ENCODE measurements at places on chromosomes 4 and X.

- DNase-seq: no peak
These were observed 115.0 kb upstream of the HS3ST1 start for GRCh38 chr4:11543706-11544105.

GRCh38 chr4:6264225-6264540, 5.5 kb upstream of the WFS1 start:
- DNase-seq: no peak

DNA sequence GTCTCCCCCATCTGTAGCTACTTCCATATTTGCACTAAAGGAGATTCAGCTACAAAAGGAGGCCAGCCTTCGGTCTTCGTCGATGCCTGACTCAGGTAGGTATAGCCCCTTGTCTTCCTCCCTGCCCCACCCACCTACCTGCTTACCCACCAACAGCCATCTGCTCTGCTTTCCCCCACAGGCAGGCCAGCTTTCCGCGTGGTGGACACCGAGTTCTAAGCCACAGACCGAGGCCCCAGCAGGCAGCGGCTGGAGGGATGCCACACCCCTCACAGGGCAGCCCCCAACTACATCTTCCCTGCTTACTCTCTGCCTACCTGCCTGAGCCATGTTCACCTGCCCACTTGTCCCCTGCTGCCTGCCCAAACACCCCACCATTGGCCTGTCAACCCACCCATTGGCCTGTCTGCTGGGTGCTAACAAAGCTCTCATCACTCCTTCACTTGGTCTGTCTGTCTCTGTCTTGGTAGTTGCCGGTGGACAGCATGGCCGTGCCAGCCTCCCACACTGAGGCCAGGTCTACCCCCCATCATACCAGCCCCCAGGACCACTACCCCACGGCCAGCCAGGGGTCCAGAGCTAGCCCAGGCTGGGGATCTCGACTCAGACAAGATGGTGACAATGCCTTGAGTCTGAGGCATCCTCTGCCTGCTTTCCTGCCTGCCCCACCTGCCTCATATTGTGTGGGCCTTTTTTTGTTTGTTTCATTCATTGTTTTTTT, 4.1 kb upstream of the USP11 start:
- DNase-seq: no peak

- DNase-seq: no peak
These were observed 374.2 kb downstream of the SH2D1A start for GRCh38 chrX:124720532-124720931.

DNA sequence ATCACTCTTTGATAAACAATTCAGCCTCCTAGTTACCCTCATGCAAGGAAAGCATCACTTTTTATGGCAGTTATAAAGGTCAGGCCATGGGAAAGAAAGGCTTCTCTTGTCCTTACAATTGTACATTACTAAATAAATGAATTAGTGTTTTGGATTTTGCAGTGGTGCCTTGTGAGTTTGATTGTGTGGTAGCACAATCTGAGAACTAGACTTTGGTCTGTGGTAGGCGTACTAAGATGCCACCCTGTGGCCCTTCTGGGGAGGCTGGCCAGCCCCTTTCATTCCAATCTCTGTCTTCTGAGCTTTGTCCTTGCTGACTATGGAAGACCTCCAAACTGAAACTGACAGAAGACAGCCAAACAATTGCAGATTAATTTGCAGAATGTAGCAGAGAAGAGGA, 14.6 kb upstream of the HNRNPD start:
- no peak for DNase-seq

GRCh38 chr4:57042711-57043169, 64.0 kb downstream of the POLR2B start:
- no peak for DNase-seq

DNA sequence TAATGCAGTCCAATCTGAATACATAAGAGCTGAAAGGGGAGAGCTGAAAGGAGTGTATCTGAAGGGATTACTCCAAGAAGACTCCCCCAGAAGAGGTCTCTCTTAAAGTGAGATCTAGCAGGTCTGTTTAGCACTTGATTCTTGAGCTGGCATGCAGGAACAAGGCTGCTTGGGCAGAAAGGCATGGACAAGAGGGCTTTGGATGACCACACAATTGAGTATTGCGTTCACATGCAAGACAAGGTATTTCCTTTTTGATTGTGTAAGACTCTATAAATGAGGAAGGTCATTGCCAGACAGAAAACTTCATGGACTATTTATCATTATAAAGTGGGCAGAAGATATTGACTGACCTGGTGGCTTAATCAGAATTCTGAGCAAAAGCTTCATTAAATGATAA, 145.5 kb upstream of the AFF2 start:
- DNase-seq: no peak

DNA sequence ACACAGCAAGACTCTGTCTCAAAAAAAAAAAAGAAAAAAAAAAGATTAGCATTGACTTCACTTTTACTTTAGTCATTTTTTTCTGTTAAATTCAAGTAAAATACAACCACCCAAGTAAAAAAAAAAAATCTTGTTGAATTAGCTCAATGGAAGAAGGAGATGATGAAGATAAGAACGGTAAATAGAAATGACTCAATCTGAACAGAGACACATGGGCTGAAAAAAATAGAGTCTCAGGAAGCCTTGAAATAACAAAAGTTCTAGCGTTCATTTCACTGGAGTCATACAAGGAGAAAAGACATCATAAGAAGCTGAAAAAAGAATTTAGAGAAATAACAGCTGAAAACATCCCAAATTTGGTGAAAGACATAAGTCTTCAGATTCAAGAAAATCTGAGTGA, 75.5 kb downstream of the CASP3 start:
- DNase-seq: no peak

GRCh38 chrX:36568946-36569345, 439.2 kb upstream of the FAM47C start:
- DNase-seq: no peak

DNA sequence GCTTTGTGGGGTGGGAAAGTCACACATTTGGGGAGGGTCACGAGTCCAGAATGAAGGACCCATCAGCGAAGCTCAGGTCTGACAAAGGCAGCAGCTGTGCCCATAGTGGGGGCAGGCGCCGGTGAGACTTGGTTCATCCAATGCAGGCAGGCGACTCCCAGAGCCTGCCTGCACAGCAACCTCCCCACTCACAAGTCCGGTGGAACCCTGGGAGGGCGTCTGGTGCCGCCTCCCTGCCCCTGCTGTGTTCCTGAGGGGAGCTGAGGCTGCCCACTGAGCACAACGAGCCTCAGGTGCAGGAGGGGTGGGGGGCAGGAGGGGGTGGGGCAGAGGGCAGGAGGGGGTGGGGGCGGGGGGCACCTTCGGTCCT, 13.7 kb downstream of the LRPAP1 start:
- DNase-seq: no peak

GRCh38 chr4:63898961-63899360, 510.3 kb downstream of the TECRL start:
- DNase-seq: no peak

GRCh38 chr4:171924746-171925376, 111.7 kb downstream of the GALNTL6 start:
- DNase-seq: no peak

GRCh38 chrX:71367396-71367795, 1.2 kb downstream of the TAF1 start:
- DNase-seq: no peak

DNA sequence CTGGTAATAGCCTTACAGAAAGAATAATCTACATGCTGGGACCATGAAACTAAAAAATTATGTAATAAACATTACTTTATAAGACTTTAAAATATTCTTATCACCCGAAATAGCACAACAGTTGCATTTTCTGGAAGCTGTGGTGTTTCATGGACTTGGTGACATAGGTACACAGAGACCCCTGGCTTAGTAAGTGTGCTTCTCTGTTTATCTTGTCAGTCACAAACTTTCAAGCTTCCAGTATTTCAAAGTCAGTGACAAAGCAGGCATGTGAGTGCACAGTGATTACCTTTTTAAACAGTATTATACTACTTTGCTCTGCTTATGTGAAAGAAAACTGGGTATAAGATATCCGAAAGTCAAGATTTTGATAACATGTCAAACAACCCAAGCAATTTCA, 84.3 kb downstream of the PAPSS1 start:
- no peak for DNase-seq

DNA sequence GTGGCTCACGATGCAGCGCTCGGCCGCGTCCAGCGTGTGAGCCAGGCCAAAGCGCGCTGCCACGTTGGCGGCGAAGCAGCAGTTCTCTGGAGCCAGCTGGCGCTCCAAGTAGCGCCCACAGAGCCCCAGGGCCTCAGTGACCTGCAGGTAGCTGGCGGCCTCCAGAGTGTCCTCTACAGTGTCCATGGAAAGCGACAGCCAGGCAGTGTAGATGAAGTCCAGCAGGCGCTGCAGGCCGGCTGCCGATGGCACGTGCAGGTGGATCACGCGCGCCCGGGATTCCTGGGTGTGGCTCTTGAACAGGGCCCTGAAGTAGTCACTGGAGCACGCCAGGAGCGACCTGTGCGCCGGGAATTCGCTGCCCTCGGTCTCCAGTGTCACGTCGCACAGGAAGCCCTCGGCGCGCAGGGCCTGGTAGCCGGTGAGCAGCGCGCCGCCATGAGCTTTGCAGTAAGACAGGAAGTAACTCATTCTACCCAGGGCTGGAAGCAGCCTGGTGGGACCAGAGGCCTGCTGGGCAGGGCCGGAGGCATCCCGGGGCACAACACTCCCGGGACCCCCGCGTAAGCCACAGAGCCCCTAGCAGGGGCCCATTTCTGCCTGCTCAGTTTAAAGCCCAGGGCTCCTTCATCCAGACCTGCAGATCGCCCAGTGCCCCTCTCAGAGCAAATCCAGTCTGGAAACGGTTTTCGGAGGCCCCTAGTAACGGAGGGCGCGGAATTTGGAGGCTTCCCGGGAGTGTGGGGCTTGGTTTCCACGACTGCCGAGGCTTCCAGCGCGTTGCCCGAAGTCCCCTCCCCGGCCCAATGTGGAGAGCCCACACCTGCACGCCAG, 595 bp downstream of the KLHL34 start:
- no peak for DNase-seq

- no peak for DNase-seq
These were observed 119.2 kb downstream of the DDX53 start for GRCh38 chrX:23118890-23119527.

DNA sequence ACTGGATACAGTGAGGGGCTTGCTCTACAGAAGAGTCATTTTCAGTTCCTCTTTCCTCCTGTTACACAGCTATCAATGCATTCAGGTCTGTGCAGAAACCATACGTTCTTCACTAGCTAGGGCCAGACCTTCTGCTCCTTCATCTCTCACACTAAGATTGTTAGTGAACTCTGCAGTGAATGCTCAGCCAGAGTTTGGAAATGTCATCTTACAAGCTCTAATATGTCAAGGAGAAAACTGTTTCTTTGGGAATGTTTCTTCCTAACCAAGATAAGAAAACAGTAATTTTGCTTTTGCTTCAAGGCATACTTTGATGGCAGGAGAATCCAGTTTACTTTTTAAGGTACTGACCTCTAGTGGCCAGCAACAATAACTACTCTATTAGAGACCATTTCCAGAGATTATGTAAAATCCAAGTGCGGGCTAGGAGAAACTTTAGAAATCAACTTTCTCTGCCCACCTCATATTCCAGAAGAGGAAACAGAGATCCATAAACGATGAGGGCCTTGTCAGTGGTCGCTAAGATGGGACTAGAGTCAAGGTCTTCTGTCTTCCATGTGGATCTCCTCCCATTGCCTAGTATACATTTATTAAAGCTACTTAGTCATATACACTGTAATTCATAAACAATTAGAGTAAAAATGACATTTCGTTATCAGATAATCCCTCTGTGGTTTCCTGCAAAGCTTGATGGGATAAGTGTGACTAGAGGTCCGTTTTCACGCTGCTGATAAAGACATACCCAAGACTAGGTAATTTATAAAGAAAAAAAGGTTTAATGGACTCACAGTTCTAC, 12.1 kb upstream of the CC2D2A start:
- peak; percentile 59 for DNase-seq

- DNase-seq: no peak
These were observed 59.3 kb upstream of the GPC4 start for GRCh38 chrX:133474574-133474973.

GRCh38 chrX:2423282-2423681, 77.5 kb downstream of the DHRSX start:
- no peak for DNase-seq

DNA sequence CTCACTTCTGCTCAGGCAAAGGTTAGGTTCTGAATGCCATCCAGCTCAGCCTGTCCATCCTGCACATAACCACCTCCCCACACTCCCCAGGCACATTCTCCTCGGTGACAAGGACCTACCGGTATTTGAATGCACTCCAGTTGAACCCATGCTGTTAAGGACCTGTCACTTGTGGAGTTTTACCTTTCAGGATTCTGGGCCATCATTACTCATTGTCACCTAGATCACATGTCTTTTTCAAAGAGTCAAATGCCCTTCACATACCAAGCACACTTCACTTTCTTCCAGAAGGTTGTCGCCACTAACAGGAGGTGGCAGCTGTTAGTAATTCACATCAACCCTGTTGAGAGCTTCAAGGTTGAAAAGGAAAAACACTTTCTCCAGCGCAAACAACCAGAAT, 218.3 kb downstream of the SOWAHB start:
- DNase-seq: no peak

GRCh38 chr4:10466161-10466560, 8.9 kb upstream of the ZNF518B start:
- DNase-seq: no peak

DNA sequence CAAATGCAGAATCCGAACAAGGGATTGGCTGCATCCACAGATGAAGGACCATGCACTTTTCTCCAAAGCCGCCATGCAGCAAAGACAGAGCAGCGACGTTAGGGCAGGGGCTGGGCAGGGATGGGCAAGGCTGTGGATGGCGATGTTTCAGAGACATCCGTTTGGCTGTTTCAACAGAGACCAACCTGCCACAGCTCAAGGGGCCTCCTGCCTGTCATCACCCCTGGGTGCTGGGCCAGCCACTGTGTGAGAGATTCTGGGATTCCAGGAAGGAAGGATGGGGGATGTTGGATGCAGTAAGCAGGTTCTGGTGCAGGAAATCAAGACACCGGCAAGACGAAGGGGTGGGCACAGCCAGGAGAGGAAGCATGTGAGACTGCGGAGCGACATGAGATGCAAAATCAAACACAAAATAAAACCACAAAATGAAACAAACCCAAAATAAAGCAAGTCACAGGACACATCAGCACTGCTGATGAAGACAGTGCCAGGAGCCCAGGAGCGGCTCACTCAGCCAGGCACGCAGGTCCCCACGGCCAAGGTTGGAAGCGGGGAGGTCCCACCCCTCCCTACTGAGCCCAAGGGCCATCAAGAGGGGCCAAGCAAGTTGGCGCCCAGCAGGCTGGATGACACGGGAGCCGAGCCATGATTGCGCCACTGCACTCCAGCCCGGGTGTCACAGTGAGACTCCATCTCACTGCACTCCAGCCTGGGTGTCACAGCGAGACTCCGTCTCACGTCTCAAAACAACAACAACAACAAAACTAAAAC, 68.1 kb downstream of the FAM53A start:
- DNase-seq: no peak

DNA sequence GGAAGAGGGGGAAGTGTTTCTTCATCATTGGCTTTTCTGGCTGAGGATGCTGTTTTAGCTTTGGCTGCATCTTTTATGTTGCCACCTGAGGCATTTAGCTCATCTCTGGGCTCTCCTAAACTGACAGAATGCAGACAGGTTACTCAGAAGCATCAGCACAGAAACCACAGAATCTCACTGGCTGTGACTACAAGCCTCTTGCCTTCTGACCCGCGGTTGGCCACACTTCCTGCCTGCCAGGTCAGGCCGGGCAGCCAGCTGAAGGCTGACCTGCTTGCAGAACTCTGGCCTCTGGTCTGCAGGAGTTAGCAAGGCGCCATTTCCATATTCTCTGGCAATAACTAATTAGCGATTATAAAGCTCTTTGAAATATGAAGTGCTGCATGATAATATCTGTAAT, 366.5 kb downstream of the MID1IP1 start:
- DNase-seq: no peak

GRCh38 chr4:7970361-7970946, 30.8 kb upstream of the AFAP1 start:
- no peak for DNase-seq

Measured in cerebellum (tissue), 4 donors.